ENCODE measurements at places on chromosomes 12 and 14.

GRCh38 chr12:109523071-109523470 lies 45.6 kb downstream of the UBE3B start:
- no peak for DNase-seq

GRCh38 chr14:53630336-53630735 lies 326.3 kb downstream of the BMP4 start:
- DNase-seq: no peak

- no peak for DNase-seq
Observed at GRCh38 chr12:46089414-46090162, 99.2 kb upstream of the SCAF11 start.

- no peak for DNase-seq
Observed at GRCh38 chr12:2533036-2533435, 261.7 kb upstream of the FKBP4 start.

DNA sequence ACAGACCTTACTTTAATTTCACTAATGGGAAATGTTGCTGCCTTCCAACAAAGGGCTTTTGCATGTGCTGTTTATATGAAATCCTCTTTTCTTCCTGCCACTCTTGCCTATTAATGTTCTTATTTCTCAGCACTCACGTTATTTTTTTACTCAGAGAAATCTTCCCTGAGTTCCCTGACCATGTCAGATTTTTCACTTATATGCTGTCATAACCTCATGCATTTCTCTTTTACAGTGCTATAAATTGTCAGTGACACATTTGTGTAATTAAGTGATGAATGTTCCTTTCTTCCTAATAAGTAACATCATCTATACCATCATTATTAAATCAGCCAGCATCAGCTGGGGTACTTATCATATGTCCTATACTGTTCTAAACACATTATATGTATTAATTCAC lies 444.1 kb downstream of the DIO2 start:
- no peak for DNase-seq

GRCh38 chr12:130816097-130816496 lies 23.0 kb downstream of the STX2 start:
- DNase-seq: no peak

DNA sequence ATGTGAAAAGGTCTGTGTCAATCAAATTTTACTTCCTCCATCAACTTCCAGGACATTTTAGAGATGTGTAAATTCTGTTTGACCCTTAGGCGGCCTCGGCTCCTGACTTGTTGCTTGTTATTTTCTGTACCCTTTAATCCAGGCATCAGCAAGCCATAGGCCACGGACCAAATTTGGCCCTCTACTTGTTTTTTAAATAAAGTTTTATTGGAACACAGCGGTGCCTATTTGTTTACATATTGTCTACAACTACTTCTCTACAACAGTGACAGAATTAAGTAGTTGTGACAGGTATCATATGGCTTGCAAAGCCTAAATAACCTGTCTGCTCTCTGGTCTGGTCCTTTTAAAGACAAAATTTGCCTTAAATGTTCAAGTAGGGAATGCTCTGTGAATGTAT lies 132.1 kb downstream of the AACS start:
- no peak for DNase-seq

DNA sequence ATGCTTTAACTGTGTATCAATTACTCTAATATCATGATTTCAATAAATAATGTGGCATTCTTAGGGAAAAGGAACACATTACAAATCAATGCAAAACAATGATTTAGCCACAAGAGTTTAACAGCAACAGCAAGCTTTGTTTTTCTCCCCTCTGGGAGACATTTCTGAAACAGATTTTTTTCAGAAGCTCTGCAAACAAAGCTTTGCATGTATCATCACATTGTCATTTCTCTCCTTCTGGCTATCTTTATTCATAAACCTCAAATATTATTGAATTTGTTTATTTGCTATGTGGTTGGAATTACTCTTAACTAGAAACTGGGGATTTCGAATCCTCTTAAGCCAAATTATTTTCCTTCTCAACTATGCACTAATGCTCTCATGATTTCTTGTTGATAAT lies 278.4 kb upstream of the ATXN7L3B start:
- no peak for DNase-seq

- DNase-seq: no peak
Observed at GRCh38 chr12:58288190-58288589, 346.8 kb downstream of the ATP23 start.

GRCh38 chr14:60505448-60505847 lies 3.5 kb upstream of the SIX6 start:
- DNase-seq: no peak

GRCh38 chr14:103126873-103127304 lies 3.6 kb downstream of the TNFAIP2 start:
- DNase-seq: no peak

Data from esophagus squamous epithelium (tissue), 5 donors.